NCI-H187 (cell line): ENCODE measurements at places on chromosomes 6 and 20.

DNA sequence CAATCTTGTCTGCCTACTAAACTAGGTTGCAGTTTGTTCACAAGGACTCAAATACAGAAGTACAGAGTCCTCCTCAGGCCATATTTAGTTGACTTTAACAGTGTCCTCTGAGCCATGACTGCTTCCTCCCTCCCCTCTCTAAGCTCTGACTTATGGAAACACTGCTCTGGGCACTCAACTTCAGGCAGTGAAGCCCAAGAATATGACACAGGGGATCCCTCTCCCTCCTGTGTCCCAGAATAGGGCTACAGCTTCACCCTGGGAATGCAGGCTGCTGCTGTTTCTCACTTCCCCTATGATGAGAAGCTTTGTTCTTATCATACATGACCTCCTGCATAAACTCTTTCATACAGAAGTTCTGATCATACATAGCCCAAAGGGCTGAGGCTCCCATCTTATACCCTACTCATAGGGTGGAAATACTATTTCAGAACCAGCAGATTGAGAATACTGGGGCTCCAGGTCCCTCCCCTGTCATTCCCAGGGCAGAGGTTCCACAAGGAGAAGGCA is 97.3 kb upstream of the UST start:
- DNase-seq: no peak

GRCh38 chr6:45421709-45422502 is 44.2 kb upstream of the SUPT3H start:
- no peak for DNase-seq

- DNase-seq: peak; percentile 8
Observed at GRCh38 chr20:38680500-38681306, 43.6 kb upstream of the SLC32A1 start.

GRCh38 chr6:106048336-106048735 is 37.8 kb upstream of the PRDM1 start:
- DNase-seq: no peak

DNA sequence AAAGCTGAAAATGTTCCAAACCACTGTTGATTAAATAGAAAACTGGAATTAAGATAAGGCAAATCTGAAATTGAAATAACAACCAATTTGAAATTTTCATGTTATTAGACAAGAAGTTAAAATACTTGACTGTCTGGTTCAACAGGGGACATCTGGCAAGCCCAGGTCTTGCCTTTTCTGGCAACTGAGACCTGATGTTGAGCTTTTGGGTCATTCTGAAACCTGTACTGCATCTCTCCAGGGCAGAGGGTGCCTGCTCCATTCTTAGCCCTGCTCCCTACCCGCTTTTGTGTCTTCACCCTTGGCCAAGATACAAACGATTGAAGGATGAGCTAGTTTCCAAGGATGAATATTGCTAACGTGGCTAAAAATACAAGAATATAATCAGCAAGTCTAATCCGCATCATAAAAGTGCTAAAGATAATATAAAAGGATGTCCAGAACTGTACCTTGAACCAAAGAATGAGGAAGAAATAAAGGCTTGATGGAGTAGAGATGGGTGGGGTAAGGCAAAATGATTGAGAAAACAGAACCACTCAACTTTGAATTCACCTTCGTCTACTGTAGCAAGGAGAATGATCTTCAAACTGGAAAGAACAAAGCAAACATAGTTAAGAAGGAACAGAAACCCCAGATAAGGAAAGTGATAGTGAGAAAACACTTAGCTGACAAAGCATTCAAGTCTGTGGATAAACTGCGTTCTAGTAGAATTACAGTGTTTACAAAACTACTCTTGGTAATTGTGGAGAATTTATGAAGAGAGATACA is 109.8 kb upstream of the MAN1A1 start:
- DNase-seq: no peak

- no peak for DNase-seq
Observed at GRCh38 chr6:14862845-14863244, 383.0 kb upstream of the JARID2 start.

DNA sequence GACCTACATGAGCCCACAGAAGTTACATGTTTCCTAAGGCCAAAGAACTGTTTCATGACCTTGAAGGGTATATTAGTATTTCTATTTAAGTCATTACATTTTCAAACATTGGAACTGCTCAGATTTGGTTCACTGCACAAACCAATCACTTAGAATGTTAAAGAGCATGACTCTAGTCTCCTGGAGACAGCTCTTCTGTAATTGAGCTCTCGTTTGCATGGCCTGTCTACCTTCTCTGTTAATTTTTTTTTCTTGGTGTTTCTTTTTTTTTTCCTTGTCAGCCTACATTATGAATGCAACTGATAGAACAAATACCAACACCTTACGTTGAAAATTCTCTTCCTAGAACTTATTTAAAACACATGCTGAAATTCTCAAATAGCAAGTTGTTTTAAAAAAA is 860.2 kb upstream of the MAP3K7 start:
- DNase-seq: peak; percentile 52

DNA sequence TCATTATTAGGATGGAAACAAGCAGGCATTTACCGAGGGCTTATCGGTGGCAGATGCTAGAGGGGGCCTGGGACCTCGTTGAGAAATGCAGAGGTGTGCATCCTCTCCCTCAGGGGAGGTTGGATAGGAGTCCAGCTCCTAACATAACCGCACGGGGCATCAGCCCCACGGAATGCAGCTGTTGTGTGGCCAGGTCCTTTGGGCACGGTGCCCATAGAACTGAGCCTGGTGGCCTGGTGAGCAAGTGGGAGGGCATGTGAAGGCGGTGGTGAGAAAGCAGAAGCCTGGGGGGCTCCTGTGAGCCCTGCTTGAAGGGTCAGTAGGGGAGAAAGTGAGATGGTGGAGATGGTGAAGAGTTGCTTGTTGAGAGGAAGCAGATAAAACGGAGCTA is 143.7 kb downstream of the CDH26 start:
- DNase-seq: no peak

- DNase-seq: no peak
Observed at GRCh38 chr20:34322267-34323105, 19.3 kb upstream of the AHCY start.

GRCh38 chr20:35297155-35297554 is 4.9 kb upstream of the FAM83C start:
- no peak for DNase-seq

GRCh38 chr6:26199773-26200764 is 112.8 kb downstream of the HFE start:
- no peak for DNase-seq
